Left colon (tissue), 2 donors: ENCODE measurements at places on chromosomes 6 and 20. TPM values are rescaled to one million over a fixed set of nuclear protein-coding genes. Genes with fewer than 3 reads are reported as not detected.

- DNase-seq, result no peak
These were observed 41.0 kb downstream of the QKI start for GRCh38 chr6:163455552-163455951.

- no peak for DNase-seq
These were observed 115.4 kb downstream of the ISM1 start for GRCh38 chr20:13336308-13337089.

DNA sequence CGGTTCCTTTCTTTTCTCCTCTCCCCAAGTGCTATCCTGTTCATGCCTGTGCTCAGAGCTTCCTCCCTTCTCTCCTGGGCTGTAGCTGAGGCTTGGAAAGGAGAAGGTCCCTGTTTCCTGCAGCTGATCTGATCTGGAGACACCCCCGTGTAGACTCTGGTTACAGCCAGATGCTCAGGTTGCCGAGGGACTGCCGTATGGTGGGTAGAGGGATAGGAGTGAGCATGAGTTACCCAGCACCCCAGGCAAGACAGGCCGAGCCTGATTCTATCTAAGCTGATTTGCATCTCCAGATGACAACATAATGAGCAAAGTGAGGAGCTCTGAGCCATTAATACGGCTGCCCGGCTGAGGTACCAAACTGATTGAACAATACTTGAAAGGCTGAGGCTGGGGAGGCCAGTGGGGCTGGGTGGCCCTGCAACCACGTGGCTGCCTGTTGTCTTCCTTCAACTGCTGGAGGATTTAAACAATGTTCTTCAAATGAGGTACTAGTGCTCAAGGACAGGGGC is 91.8 kb downstream of the ASXL1 start:
- no peak for DNase-seq

DNA sequence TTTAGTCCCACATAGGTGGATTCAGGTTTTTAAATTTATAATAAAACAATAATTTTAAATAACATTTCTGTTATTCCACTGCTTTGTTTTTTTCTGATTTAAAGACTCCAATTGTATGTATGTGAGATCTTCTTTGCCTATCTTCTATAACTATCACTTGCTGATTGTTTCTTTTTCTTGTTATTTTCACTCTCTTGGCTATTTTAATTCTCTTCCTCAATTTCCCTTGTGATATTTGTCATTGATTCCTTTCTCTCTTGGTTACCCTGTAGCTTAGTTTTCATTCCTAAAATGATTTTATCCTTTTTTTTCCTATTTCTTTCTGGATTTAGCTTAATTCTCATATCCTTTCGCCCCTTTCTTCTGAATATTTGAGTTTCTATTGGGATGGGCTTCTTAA is 227.3 kb upstream of the TENT5A start:
- DNase-seq, result no peak

GRCh38 chr6:36355819-36356218 is 19.1 kb upstream of the BNIP5 start:
- DNase-seq, result no peak

- no peak for DNase-seq
These were observed 142.2 kb downstream of the MOXD1 start for GRCh38 chr6:132259070-132259469.

DNA sequence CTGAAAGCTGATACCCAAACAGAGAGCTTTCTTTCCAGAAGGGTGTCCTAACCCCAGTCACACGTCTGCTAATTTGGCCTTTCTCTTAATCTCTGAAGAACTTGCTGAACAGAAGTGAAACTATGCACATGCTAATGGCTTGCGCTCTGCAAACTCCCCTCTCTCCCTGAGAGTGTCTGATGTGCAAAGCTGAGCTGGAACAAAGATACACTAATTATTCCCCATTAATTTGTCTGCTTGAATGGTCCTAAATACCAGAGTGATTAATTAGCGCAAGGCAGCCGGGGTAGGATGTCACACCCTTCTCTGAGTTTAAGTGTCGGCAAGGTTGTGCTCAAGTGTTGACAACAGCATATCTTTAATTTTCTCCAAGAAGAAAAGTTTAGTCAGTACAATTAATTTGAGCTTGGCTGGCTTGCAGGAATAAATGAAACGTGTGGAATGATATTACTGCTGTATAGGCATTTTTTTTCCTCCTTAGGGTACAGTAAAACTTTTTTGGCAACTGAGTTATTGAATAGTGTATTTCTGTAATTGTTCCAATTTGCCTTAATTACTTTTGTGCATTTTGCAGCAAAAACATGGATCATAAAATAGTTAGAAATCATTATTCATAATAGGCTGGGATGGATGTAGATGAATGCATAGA is 715.9 kb upstream of the POU3F2 start:
- DNase-seq, result no peak

GRCh38 chr6:70479236-70479635 is 65.9 kb downstream of the FAM135A start:
- DNase-seq, result no peak

DNA sequence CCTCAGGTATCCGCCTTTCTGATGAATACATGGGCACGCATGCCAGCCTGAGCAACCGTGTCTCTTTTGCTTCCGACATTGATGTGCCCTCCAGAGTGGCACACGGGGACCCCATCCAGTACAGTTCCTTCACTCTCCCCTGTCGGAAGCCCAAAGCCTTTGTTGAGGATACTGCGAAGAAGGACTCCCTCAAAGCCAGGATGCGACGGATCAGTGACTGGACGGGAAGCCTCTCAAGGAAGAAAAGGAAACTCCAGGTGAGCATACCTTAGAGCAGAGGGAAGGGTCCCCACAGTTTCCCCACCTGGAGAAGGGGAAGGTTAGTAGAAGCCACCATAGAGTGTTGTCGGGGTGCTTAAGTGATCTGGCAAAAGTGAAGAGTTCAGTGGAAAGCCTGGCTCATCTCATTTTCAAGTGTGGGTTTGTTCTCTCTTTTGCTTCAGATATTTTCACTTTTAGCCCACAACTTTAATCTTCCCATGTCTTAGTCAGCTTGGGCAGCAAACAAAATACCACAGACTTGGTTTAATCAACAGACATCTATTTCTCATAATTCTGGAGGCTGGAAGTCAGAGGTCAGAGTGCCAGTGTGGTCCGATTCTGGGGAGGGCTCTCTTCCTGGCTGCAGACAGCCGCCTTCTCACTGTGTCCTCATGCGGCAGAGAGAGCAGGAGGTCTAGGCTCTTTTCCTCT is 133.5 kb upstream of the CLDN20 start:
- no peak for DNase-seq

GRCh38 chr6:133502441-133503335 is 261.5 kb downstream of the EYA4 start:
- no peak for DNase-seq

GRCh38 chr6:71588490-71588889 is 297.9 kb upstream of the RIMS1 start:
- DNase-seq, result no peak

GRCh38 chr20:62022575-62023139 is 43.0 kb downstream of the TAF4 start:
- no peak for DNase-seq

- DNase-seq, result no peak
These were observed 49.3 kb downstream of the GFRA4 start for GRCh38 chr20:3613821-3614440.

GRCh38 chr6:157264701-157265100 is 58.6 kb downstream of the TMEM242 start:
- no peak for DNase-seq

DNA sequence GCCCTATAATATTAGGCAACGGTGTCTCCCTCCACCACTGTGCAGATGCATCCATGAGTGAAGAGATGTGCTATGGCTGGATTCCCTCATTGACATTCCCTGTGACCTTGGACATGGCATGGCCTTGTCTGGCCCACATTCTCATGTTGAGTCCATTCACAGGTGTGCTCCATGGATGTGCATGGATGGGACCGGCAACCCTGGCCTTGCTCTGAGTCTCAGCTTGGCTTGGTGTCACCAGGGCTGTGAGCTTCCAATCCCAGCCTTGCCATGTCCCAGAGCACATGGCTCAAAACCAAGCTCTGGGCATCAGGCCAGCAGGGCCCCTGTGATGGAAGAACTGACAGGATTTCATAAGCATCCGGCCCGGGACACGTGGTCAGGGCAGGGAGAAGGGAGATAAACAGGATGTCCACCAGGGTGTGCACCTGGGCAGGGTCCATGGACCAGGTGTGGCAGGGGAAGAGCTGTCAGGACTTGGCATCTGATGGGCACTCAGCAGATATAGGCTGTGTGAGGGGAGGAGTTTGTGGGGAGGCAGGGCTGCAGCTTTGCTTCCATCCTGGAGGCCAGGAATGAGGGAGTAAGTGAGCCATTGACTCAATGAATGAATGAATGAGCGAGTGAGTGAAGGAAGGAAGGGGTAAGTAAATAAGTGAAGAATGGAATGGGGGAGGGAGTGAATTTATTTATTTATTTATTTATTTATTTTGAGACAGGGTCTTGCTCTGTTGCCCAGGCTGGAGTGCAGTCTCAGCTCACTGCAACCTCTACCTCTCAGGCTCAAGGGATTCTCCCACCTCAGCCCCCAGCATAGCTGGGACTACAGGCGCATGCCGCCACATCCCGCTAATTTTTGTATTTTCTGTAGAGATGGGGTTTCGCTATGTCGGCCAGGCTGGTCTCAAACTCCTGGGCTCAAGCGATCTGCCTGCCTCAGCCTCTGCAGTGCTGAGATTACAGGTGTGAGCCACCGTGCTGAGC is 15.7 kb downstream of the NRSN2 start:
- peak; percentile 80 for DNase-seq

DNA sequence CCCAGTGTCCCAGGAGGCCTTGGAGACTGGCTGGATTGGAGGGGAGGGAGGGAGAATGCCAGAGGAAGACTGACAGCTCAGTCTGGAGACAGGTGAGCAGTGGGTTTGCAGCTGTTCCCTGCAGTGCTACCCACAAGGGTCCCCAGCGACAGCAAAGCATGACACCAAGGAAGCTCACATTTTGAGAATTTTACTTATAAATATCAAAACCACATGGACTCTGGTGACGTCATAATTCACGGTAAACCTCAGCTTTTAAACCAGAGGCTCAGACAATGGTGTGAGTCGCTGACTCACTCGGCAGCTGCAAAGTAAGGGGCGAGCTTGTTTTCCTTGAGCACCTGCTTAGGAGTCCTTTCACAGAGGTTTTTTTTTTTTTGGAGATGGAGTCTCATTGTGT is 65.2 kb downstream of the THBS2 start:
- DNase-seq, result no peak

DNA sequence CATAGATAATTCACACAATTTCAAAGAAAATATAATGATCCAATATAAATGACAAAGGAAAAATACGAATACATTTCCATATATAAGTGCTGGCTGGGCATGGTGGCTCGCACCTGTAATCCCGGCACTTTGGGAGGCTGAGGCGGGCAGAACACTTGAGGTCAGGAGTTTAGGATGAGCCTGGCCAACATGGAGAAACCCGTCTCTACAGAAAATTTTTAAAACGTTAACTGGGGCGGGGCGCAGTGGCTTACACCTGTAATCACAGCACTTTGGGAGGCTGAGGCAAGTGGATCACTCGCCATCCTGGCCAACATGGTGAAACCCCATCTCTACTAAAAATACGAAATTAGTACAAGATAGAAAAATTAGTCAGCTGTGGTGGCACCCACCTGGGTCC is 14.9 kb upstream of the MAPK13 start:
- no peak for DNase-seq

EYA2 gene
- total RNA-seq, result 12.2 TPM

PRL gene
- total RNA-seq, result not detected

AVP gene
- total RNA-seq, result not detected

IL17F gene
- total RNA-seq, result not detected

RSPO3 gene
- 6.2 TPM for total RNA-seq

ISM1 gene
- 0.25 TPM for total RNA-seq

ANKS1A gene
- total RNA-seq, result 31.8 TPM

CDH26 gene
- total RNA-seq, result 0.45 TPM

XKR7 gene
- 0.11 TPM for total RNA-seq
